ENCODE measurements at places on chromosomes 13 and 19. TPM values are rescaled to one million over a fixed set of nuclear protein-coding genes. Genes with fewer than 3 reads are reported as not detected.

GRCh38 chr19:1961000-1961883 is 20.3 kb downstream of the CSNK1G2 start:
- no peak for DNase-seq

The NXNL1 gene
- polyA plus RNA-seq, result not detected

- no peak for DNase-seq
Measured at GRCh38 chr13:30175166-30175565, 132.2 kb downstream of the KATNAL1 start.

The FAM83E gene
- not detected for polyA plus RNA-seq

- DNase-seq, result no peak
Measured at GRCh38 chr19:7863157-7863970, 10.8 kb downstream of the PRR36 start.

- DNase-seq, result peak; percentile 61
Measured at GRCh38 chr19:15378534-15379082, 979 bp downstream of the AKAP8 start.

DNA sequence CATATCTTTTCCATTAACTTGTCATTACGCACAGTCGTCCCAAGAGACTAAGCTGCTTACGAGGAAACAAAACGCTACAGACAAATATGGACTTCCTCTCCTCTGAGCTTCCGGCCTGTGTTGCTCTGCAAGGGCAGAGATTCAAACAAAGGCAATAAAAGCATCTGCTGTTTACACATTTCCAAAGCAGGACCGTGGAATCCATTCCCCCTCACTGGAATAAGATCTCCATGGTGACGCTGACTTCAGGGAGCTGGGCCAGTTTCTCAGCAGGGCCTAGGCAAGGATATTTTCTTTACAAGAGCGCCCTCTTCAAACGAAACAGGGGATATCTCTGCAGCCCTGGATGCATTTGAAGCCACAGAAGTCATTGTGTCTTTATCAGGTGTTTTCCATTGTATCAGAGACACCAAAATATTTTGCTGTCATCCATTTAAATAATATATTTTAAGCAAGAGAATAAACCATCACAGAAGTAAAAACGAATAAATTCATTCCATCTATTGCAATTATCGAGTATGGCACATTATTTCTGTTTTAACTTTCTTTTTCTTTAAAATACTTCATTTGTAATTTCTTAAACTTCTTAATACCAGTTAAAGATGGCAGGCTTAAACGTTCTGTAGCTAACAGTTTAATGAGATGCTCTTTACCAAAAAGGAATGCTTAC is 177.5 kb downstream of the DCLK1 start:
- no peak for DNase-seq

GRCh38 chr19:15455996-15456395 is 6.2 kb upstream of the WIZ start:
- DNase-seq, result no peak
